IMR-90 (cell line): ENCODE measurements at places on chromosomes 7 and 10. TPM values are rescaled to one million over a fixed set of nuclear protein-coding genes. Genes with fewer than 3 reads are reported as not detected.

Gene MYH16
- 0.18 and 0.28 TPM in 2 replicates for total RNA-seq

Gene NUDT13
- 0.90 and 1.1 TPM in 2 replicates for total RNA-seq

Gene CFAP46
- total RNA-seq = 1.3 and 1.7 TPM in 2 replicates

Gene GATA3
- total RNA-seq = under 0.01 TPM in 1 of 2 replicates, not detected in the other

Gene C10orf62
- not detected in 2 replicates for total RNA-seq

Gene CUBN
- 0.54 and 0.83 TPM in 2 replicates for total RNA-seq

Gene ACTR3C
- not detected in 2 replicates for total RNA-seq

Gene SSC4D
- total RNA-seq = 0.36 and 0.56 TPM in 2 replicates

Gene SH2D4B
- total RNA-seq = not detected in 2 replicates

Gene ANKRD30A
- not detected in 2 replicates for total RNA-seq
